Fibroblast of gingiva (primary cell): ENCODE measurements at places on chromosomes 1 and 21.

DNA sequence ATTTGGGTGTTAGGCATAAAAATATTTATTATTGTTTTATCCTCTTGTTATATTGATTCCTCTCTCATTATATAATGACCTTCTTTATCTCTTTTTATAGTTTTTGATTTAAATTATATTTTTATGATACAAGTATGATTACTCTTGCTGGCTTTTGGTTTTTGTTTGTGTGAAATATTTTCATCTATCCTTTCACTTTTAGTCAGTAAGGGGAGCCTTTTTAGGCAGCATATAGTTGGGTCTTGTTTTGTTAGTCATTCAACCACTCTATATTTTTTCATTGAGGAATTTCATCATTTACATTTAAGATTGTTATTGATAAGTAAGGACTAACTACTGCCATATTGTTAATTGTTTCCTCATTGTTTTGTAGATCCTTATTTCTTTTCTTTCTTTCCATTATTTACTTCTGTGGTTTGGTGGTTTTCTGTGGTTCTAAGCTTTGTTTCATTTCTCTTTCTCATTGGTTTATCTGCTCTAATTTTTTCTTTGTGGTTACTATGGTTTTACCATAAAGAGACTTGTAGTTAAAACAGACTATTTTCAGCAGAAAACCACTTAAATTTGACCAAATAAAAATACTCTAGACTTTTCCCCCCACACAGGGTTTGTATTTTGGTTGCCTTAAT lies 593.1 kb downstream of the NUF2 start:
- DNase-seq, result no peak

DNA sequence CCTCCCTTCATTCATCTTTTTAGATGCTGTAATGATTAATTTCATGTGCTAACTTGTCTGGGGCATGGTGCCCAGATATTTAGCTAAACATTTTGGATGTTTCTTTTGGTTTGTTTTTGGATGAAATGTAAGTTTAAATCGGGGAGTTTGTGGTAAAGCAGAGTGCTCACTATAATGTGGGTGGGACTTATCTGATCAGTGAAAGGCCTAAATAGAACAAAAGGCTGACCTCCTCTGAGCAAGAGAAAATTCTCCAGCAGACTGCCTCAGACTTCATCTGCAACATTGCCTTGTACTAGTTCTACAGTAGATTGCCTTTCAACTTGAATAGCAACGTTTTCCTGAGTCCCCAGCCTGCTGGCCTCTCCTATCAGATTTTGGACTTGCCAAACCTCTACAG lies 183.6 kb downstream of the S1PR1 start:
- DNase-seq, result no peak

DNA sequence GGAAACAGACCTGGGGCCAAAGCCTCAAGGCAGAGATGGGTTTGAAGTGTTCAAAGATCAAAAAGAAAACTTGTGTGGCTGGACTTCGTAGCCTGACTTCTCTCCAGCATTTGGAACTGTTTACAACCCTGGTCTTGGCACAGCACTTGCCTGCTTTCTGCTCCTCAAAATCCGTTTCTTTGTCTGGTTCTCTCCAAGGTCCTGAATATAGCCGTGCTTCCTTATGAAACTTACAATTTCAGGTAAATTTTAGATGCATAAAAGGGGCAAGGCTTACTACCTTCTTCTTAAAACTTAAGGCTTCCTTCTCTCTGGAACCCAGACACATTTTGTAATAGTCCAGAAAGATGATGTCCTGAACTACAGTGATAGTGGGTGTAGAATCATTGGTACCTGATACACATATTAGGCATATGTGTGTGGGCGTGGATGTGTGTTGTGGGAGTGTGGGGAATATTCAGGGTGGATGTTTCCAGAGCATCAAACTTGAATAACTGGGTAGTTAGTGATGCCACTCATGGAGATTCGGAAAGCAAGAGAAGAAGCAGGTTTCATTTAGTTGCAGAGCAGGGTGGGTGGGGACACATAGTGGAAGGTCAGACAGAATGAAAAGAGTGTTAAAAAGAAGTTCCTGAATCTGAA lies 26.4 kb upstream of the FAM78B start:
- no peak for DNase-seq

DNA sequence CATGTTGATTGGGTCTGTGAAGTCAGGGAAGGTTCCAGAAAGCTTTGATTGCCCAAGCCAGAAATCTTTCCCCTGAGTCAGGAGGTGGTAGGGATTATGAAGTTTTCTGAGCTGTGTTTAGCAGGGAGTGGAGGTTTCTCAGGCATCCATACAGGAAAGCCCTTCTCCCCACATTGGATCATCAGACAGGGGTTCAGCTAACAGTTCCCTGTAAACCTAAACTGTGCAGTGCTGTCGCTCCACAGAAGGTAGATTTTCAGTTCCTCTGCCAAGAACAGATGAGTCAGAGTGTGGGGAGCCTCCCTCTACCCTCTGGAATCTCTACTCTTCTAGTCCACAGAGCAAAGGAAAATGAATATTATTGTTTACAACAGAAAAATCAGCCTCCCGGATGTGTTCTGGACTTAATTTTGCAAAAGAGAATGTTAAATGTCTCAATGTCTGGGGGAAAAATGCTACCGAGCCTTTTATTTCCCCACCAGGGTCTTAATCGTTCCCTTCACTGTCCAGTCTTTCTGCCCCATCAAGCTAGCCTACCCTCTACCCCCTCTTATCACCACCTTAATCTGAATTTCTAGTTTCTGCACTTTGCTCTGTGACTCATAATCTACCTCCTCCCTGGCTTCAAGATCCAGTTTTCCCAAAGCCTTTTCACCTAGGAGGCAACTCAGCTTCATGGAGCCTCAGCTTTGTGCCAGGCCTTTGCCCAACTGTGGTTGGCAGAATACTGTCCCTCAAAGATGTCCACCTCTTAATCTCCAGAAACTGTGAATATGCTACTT lies 355.6 kb downstream of the PRDM2 start:
- peak; percentile 61 for DNase-seq

- DNase-seq, result no peak
Observed at GRCh38 chr1:15951341-15952153, 24.4 kb downstream of the ZBTB17 start.

GRCh38 chr1:53738205-53739108 lies 507 bp downstream of the GLIS1 start:
- no peak for DNase-seq

DNA sequence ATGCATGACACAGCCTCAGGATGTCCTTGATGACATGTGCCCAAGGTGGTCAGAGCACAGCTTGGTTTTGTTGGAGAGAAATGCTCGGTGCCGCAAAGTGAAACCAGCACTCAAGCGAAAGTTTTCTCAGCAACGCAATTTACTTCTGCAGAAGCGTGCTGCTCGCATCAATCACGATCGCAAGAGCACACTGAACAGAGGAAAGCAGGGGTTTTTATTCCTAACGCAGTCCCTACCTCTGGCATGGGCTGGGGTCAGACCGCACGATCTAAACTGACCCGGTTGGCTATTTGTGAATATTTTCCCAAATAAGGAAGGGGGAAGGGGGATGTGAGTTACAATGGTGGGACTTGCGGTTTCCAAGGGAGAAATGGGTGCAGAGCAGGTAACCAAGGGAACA lies 809 bp upstream of the ZNF669 start:
- no peak for DNase-seq

GRCh38 chr1:10865518-10866320 lies 69.3 kb upstream of the CASZ1 start:
- DNase-seq, result no peak

DNA sequence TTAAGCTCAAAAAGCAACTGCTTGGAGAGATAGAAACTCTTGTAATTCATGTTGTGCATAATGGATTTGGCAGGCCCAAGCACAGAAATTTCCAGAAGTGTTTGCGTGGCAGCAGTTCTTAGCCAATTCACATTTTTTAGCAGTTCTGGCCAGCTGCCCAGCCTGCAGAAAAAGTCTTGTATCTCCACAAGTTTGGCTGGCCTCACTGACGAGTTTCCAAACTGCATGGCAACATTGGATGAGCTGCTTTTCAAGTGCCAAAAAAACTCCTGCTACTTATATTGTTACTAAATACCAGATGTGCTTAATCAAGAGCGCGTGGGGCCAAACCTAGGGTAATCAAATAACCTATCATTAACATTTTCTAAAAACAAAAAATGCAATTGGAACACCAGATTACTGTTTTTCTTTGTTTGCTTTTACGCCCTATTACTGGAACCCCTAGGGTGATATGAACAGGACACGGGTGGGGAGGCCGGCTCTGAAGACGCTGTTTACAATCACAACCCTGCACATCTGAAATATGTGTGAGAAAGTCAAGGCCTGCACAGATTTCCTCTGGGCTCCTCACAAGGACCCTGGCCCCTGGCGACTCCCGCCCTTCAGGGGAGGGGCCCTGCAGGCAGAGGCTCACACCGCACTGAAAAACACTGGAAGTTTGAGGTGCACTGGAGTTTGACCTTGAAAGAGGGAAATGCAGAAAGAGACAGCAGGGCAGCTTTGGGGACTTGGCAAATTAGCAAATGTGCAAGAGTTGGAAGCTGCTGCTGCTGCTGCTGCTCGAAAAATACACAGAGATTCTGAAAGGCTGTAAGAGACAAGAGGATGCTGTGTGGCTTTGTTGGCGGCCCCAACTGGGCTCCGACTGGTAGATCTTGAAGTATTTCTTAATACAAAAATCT lies 55.2 kb upstream of the TARBP1 start:
- peak; percentile 100 for DNase-seq

GRCh38 chr1:156645056-156645455 lies 3.1 kb downstream of the BCAN start:
- no peak for DNase-seq

GRCh38 chr21:31340942-31341487 lies 3.0 kb downstream of the TIAM1 start:
- no peak for DNase-seq

DNA sequence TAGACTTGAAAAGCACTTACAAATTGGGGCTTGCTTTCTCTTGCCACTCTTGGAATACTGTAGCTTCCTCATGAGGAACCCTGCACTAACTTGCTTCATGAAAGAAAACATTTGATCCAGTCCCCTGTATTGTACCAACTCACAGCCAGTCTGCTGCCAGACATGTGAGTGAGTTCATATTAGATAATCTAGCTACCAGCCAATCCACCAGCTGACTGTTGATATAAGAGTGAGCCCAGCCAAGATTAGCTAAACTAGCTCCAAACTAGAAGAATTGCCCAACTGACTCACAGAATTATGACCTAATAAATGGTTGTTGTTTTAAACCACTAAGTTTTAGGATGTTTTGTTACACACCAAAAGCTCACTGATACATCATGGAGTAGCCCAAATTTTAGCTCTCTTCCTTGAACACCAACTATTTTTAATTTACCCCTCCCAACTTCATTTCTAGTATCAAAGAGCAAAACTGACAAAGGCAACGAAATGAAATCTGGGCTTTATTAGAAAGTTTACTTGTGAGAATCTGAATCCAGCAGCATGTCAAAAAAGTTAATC lies 6.6 kb upstream of the RGS8 start:
- no peak for DNase-seq

- DNase-seq, result peak; percentile 52
Observed at GRCh38 chr1:75132242-75132811, 1.9 kb upstream of the LHX8 start.

DNA sequence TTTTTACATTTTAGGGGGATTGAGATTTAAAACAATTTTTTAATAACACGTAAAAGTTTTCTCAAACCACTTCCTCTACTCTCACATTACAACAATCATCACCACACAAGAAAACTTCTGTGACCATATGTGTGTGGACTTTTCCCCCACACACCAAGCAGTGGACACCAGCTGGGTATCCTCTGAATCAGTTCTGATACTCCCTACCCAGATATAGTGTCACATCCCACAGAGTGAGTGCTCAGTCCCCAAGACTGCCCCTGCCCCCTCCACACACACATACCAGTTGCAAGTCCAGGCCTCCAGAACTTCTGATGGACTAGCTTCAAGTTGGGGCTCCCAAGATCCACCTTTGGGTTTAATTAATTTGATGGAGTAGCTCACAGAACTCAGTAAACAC lies 53.3 kb upstream of the QSOX1 start:
- DNase-seq, result no peak

DNA sequence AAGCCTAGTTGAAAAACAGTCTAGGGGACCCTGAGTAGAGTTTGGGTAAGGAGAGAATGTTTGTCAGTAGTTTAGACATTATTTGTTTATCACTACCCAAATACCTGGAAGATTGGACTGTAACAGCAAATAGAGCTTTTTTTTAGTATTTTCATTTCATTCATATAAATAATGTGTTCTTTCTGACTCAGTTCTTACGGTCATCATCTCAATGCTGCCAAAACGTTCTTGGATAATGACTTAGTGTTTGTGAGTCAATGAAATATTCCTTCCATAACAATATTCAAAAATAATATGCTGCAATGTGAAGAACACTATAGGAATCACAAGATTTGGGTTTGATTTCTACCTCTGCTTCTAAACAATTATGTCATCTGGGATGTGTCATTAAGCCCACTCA lies 400.0 kb upstream of the PKN2 start:
- DNase-seq, result peak; percentile 19

DNA sequence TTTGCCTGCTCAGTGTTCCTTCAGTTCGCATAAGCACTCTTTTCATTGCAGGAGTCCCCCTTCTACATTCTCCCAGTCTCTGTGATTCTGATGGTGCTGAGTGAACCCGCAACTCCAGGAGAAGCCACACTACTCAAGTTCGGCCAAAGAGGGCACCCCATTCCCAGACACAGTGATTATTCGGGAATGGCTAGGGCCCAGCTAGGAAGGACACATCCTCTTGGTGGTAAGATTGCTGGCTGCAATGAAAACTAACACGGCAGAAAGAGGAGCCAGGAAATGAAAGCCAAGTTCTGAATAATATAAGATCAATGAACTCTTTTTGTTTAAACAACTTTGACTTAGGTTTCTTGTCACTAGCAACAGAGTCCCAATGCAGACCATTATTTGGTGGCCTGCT lies 14.9 kb downstream of the CREG1 start:
- no peak for DNase-seq

- DNase-seq, result no peak
Observed at GRCh38 chr1:31503570-31503969, 72.7 kb upstream of the TINAGL1 start.

- DNase-seq, result no peak
Observed at GRCh38 chr1:70247768-70248167, 26.6 kb downstream of the SRSF11 start.

DNA sequence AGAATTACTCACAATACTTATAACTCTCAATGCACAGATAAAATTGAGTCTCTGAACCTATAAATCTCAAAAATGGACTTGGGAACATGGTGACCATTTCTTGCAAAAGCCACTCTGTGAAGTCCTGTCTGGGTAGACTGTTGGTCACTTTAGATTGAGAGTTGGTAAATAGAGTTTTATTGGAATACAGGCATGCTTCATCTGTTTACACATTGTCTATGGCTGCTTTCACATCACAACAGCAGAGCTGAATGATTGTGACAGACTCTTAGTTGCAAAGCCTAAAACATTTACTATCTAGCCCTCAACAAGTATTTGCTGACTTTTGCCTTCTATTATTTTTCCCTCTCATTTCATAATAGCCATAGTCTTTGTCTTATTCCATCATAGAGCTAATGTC lies 24.1 kb upstream of the ASPM start:
- DNase-seq, result no peak
